ENCODE measurements at places on chromosomes 6 and 20.

GRCh38 chr20:61413752-61414151 lies 161.7 kb downstream of the CDH4 start:
- no peak for DNase-seq

DNA sequence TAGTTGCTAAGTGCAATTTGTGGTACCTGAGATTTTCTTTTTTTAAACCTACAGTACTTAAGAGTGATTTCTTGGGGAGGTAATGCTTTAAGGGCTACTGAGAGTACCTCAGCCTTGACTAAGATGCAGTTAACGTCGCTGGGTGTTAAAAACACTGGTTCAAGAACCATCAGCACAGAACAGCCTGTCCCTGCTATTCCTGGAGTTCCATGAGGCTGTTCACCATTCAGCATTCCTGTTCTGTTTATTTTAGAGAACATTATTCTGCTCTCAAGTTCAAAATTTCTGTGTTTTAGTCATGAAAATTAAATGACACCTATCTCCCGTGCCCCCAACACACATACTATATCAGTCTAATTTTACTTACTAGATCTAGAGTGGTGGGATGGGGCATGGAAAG lies 1.7 kb upstream of the PRELID3B start:
- no peak for DNase-seq

GRCh38 chr6:170167657-170168159 lies 123.2 kb downstream of the DLL1 start:
- no peak for DNase-seq

- no peak for DNase-seq
Measured at GRCh38 chr6:36886950-36887618, 1.3 kb downstream of the C6orf89 start.

- no peak for DNase-seq
Measured at GRCh38 chr20:58416835-58417234, 27.8 kb downstream of the VAPB start.

- DNase-seq: no peak
Measured at GRCh38 chr20:20417876-20418676, 50.2 kb downstream of the INSM1 start.

GRCh38 chr6:168852376-168852884 lies 401.2 kb downstream of the THBS2 start:
- no peak for DNase-seq

GRCh38 chr6:150394053-150394898 lies 25.5 kb downstream of the IYD start:
- DNase-seq: no peak

- no peak for DNase-seq
Measured at GRCh38 chr6:45933855-45934254, 81.8 kb downstream of the CLIC5 start.

DNA sequence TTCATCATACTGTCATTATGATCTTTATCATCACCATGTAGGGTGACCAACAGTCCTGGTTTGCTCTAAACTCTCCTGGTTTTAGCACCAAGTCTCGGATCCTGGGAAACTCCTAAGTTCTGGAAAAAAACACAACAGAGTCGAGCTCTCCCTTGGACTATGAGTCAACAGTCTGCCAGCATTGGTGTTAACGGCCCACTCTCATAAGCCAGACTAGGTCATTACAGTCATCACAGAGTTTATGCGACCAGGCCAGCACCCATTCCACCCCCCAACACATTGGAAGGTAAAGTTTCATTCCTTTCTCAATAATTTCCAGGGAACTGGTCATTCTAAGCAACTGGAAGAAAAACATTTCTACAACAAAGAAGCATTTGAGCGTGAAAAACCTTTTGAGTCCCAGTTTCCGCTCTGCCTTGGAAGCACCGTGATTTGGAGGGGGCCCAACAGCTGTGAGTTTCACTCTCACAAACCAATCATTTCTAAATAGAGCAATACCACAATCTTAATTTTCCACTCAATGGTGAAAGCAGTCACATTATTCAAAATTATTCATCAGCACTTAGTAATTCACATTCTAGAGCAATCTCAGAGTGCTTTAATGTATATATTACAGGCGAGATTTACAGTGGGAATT lies 445.0 kb downstream of the CDH26 start:
- no peak for DNase-seq

DNA sequence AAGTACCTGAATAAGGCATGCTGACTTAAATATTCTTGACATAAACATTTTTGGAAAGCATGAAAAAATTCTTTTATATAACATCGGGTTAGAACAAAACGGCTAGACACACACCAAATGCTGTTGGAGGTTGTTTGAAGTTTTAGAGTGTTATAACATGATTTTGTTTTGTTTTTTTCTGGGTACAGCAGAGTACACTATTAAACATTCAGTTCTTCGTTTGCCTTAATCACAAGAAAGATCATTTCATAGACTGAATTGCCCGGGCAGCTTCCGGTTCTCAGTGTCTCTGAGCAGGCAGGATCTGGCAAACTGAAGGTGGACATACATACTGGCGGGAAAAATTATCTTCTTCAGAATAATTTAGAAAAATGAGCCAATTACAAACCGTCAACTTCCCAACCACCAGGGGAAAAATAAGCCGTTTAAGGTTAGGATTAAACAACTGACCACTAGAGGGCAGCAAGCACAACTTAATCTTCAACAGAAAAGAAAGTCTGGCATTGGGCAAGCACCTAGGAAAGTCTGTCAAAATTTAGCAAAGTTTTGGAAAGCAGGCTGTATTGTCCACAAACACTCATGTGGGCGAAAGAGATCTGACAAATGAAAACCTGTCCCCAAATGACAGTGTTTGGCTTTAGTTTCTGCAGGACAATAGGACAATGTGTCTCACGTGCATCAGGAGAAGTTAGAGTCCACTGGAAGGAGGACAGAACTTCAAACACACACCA lies 15.0 kb downstream of the ZNF217 start:
- peak; percentile 76 for DNase-seq

DNA sequence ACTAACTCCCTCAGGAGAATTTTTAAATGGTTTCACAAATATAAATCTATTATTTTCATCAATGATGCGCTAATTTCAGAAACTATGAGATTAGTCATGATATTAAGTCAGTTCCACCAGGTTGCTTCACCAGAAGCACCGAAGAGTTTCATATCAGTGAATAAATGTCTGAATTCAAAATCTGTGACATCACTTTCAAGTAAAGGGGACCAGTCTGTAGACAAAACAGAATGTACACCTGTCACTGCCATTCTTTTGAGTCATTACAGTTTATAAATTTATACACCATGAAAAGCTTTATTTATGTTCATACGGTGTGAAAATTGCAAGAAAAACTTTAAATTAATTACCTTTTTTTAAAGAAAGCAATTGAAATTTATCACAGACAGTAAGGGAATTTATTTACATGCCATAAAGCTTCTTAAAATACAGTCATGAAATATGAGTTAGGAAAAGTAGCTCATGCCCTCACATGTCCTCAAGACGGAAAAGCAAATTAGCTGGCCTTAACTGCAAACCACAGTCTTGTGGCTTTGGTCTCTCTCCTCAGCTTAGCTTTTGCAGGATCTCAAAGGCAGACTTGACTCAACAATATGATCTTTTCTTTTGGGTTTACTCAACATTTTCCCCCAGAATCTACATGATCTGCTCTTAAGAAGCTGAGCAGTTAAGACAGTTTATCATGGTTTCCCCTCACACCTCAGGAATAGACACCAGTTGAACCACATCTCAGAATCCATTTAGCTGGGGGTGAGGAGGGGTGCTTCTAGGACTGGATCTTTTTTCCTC lies 177.7 kb upstream of the MCHR2 start:
- peak; percentile 60 for DNase-seq

DNA sequence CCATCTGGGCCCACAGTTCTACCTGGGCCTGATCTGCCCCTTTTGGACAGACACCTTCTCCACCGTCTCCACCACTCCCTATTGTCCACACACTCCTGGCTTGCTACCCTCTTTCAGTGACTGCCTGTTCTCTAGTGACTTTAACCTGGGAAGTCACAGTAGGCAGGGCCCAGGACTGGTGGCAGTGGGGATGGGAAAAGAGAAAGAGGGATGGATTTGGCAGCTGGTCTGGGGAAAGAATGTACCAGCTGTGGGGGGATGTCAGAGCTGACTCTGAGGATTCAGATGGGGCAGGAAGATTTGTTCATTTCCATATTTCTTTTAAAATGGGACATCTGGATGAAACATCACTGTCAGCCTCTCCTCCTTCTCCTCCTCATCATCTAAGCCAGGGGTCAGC lies 85.5 kb downstream of the SULF2 start:
- no peak for DNase-seq

- DNase-seq: no peak
Measured at GRCh38 chr6:62465206-62465605, 179.2 kb upstream of the KHDRBS2 start.

GRCh38 chr20:19978511-19979210 lies 38.5 kb upstream of the NAA20 start:
- no peak for DNase-seq

- no peak for DNase-seq
Measured at GRCh38 chr20:905396-905961, 10.7 kb downstream of the ANGPT4 start.

GRCh38 chr6:149075616-149076354 lies 241.7 kb upstream of the TAB2 start:
- DNase-seq: no peak

- DNase-seq: no peak
Measured at GRCh38 chr20:52142757-52143156, 48.8 kb downstream of the ZFP64 start.

DNA sequence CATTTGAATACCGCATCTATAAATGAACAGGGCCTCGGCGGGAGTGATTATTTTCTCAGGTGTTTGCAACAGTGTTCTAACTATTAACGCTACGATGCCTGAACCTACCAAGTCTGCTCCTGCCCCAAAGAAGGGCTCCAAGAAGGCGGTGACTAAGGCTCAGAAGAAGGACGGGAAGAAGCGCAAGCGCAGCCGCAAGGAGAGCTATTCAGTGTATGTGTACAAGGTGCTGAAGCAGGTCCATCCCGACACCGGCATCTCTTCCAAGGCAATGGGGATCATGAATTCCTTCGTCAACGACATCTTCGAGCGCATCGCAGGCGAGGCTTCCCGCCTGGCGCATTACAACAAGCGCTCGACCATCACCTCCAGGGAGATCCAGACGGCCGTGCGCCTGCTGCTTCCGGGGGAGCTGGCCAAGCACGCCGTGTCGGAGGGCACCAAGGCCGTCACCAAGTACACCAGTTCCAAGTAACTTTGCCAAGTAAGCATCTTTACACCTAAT lies 70.9 kb downstream of the HFE start:
- no peak for DNase-seq

GRCh38 chr6:121330516-121330915 lies 3.8 kb downstream of the TBC1D32 start:
- no peak for DNase-seq

DNA sequence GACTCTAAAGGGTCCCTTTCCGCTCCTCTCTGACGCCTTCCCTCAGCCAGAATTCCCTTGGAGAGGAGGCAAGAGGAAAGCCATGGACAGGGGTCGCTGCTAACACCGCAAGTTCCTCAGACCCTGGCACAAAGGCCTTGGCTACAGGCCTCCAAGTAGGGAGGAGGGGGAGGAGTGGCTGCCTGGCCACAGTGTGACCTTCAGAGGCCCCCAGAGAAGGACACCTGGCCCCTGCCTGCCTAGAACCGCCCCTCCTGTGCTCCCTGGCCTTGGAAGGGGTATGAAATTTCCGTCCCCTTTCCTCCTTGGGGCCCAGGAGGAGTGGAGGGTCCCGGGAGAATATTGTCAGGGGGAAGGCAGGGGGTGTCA lies 2.7 kb downstream of the VEGFA start:
- DNase-seq: no peak

DNA sequence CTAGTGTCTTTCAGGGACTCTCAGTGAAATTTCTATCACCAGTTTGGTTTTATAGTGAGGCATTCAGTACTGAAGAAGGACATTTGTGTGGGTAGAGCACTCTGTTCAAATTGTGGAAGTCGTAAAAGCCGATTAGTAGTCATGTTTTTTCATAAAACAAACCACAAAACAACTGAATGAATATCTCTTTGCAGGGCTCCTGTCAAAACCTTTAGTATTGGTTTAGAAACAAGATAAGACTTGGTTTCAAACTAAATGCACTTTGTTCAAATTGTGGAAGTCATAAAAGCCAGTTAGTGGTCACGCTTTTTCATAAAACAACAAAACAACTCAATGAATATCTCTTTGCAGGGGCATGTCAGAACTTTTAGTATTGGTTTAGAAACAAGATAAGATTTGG lies 23.8 kb downstream of the ADGRF4 start:
- DNase-seq: peak; percentile 55

DNA sequence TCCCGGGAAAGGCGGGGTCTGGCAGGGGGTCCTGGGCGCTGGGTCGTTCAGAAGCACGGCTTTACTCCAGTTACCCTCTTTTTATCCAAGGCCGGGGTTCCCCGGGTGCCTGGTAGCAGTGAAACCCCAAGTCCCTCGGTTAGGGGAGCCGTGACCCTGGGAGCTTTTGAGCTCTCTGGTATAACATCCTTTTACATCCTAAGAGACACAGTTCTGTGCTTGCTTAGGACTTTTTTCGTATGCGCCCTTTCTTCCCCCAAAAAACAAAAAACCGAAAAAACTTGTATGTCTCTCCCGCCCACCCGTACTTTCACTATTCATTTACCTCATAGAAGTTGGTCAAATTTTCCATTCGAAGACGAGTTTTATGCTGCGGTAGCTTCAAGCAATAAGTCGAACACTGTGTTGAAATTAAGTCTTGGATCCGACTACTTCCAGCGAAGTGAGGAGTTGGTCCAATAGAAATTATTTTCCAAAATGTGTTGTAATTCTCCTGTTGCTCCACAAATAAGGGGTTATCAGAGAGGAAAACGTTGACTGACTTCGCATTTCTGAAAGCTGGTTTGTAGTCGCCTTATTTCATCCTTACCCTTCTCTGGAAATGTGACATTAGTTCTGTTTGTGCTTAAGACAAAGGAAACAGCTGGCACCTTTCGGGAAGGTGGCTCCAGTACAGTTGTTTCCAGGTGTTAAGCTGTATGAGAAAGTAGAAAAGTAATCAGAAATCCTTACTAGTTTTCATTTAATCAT lies 816 bp upstream of the MAN1A1 start:
- DNase-seq: no peak

DNA sequence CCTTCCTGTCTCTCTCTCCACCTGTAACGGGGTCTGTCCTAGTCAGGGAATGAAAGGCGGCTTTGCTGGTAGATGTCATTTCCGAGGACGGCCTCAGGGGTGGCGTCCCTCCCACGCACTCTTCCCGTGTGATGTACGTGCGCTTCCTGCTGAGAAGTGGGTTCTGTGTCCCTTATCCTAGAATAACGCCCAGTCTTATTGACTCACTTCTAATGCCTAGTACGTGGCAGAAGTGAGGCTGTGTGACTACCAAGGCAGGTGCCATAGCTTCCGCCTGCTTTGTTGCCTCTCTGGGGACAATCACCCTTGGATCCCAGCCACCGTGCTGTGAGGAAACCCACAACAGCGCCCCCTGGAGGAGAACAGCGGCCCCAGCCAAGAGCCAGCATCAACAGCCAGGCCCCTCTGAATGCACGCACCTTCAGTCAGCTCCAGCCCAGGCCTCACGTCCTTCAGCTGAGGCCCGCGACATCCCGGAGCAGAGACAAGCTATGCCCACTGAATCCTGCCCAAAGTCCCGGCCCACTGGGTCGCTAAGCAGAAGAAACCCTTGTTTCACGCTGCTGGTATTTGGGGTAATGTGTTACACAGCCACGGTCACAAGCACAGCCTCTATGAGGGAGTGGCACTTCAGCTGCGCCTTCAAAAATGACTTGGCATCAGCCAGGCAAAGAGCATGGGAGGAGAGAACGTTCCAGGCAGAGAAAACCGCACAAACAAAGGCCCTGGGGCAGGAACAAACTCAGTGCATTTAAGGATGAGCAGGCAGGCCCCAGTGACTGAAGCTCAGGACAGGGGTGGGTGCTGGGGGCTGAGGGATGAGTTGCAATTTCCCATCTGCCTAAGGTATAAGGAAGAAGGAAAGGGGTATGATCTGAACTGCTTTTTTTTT lies 224.2 kb downstream of the NFATC2 start:
- no peak for DNase-seq

GRCh38 chr6:106702046-106702445 lies 72.7 kb downstream of the QRSL1 start:
- no peak for DNase-seq

Measured in GM12878 (cell line).